CD8-positive, alpha-beta memory T cell (primary cell): ENCODE measurements at places on chromosomes 5 and 9.

DNA sequence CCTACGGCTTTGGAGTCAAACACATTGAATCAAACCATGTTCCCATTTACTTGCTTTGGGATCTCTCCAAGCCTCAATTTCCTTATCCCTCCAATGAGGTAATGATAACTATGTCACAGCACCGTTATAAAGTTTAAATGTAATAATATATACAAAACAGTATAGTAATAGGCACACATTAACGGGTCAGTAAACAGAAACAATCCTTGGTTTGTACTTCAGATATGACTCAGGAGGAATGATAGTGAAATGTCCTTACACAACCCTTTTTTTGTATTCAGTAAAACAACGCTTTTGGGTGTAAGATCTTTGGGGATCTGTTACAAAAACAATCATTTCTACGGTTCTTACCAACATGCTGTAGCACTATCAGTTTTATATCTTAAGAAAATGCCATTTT, 178.5 kb upstream of the GNA14 start:
- no peaks in the 10 kb centered on the region for H3K27me3 ChIP-seq
- no peak overlapping the region for H3K4me3 ChIP-seq
- DNase-seq: no peak
- H3K27ac ChIP-seq: no peak overlapping the region
- no peaks in the 10 kb centered on the region for H3K4me1 ChIP-seq

- no peaks in the 10 kb centered on the region for H3K27me3 ChIP-seq
- no peak for DNase-seq
- H3K36me3 ChIP-seq: no peaks in the 10 kb centered on the region
- H3K4me1 ChIP-seq: peaks cover 8% of the 10 kb centered on the region
- H3K4me3 ChIP-seq: no peak overlapping the region
Measured at GRCh38 chr9:114404531-114404930, 16.7 kb upstream of the AKNA start.

GRCh38 chr5:114418176-114419066, 56.6 kb downstream of the KCNN2 start:
- H3K4me1 ChIP-seq: no peaks in the 10 kb centered on the region
- H3K36me3 ChIP-seq: no peaks in the 10 kb centered on the region
- H3K27ac ChIP-seq: no peak overlapping the region
- H3K27me3 ChIP-seq: no peaks in the 10 kb centered on the region

GRCh38 chr9:98867103-98867428, 59.6 kb downstream of the GALNT12 start:
- no peak overlapping the region for H3K4me3 ChIP-seq
- H3K36me3 ChIP-seq: no peaks in the 10 kb centered on the region
- no peak for DNase-seq
- H3K4me1 ChIP-seq: no peaks in the 10 kb centered on the region
- H3K27me3 ChIP-seq: no peaks in the 10 kb centered on the region

GRCh38 chr5:41093803-41094202, 22.7 kb upstream of the MROH2B start:
- no peak overlapping the region for H3K4me3 ChIP-seq
- H3K27ac ChIP-seq: no peak overlapping the region
- no peaks in the 10 kb centered on the region for H3K27me3 ChIP-seq
- no peaks in the 10 kb centered on the region for H3K4me1 ChIP-seq
- H3K36me3 ChIP-seq: no peaks in the 10 kb centered on the region

- H3K27ac ChIP-seq: no peak overlapping the region
- DNase-seq: no peak
- no peaks in the 10 kb centered on the region for H3K27me3 ChIP-seq
Measured at GRCh38 chr5:43583724-43584123, 19.3 kb upstream of the NNT start.
